ENCODE measurements at places on chromosomes 1 and 21. TPM values are rescaled to one million over a fixed set of nuclear protein-coding genes. Genes with fewer than 3 reads are reported as not detected.

FGR gene
- 0.56 TPM for total RNA-seq

WDTC1 gene
- total RNA-seq, result 18.0 TPM

HEYL gene
- 0.07 TPM for total RNA-seq

KCNJ15 gene
- total RNA-seq, result 0.43 TPM

MEX3A gene
- total RNA-seq, result 0.83 TPM

PRAMEF12 gene
- total RNA-seq, result not detected

SOAT1 gene
- total RNA-seq, result 58.0 TPM

CD58 gene
- 11.1 TPM for total RNA-seq

GPX7 gene
- 21.5 TPM for total RNA-seq

CASQ1 gene
- total RNA-seq, result not detected

BSND gene
- total RNA-seq, result not detected

PLOD1 gene
- total RNA-seq, result 22.0 TPM

LRRC38 gene
- total RNA-seq, result not detected

SIM2 gene
- total RNA-seq, result not detected

TCEA3 gene
- 8.3 TPM for total RNA-seq

DLGAP3 gene
- 0.38 TPM for total RNA-seq

ERICH3 gene
- not detected for total RNA-seq

IFNLR1 gene
- total RNA-seq, result 4.8 TPM

ANKRD65 gene
- total RNA-seq, result not detected

FCER1G gene
- 0.81 TPM for total RNA-seq

HHIPL2 gene
- not detected for total RNA-seq

AMY1A gene
- total RNA-seq, result not detected

NBPF6 gene
- total RNA-seq, result not detected

BEST4 gene
- total RNA-seq, result 0.87 TPM

KRTAP7-1 gene
- total RNA-seq, result not detected

LEMD1 gene
- total RNA-seq, result 0.58 TPM

CHRM3 gene
- 0.36 TPM for total RNA-seq

AKR7A3 gene
- total RNA-seq, result 0.54 TPM

GBP6 gene
- total RNA-seq, result 0.61 TPM

OR2L8 gene
- total RNA-seq, result 0.34 TPM

PLPPR5 gene
- 0.07 TPM for total RNA-seq

RSPH1 gene
- total RNA-seq, result not detected

TRIM67 gene
- not detected for total RNA-seq

GJB3 gene
- not detected for total RNA-seq

GCSAML gene
- 0.27 TPM for total RNA-seq

KLHDC9 gene
- 0.43 TPM for total RNA-seq

CD101 gene
- 2.5 TPM for total RNA-seq

ALX3 gene
- total RNA-seq, result not detected

ELAVL4 gene
- total RNA-seq, result not detected

DYNLT4 gene
- total RNA-seq, result 1.1 TPM

VWA5B1 gene
- total RNA-seq, result not detected

PTPRC gene
- 499 TPM for total RNA-seq

KRTAP12-2 gene
- total RNA-seq, result not detected

S100A14 gene
- total RNA-seq, result not detected

TIE1 gene
- 0.25 TPM for total RNA-seq

S100A7 gene
- total RNA-seq, result not detected

PLD5 gene
- total RNA-seq, result not detected
